Omental fat pad (tissue), 4 donors: ENCODE measurements at places on chromosomes 2 and 18. TPM values are rescaled to one million over a fixed set of nuclear protein-coding genes. Genes with fewer than 3 reads are reported as not detected.

The FTCDNL1 gene
- 1.9 TPM for total RNA-seq

- no peak for DNase-seq
Observed at GRCh38 chr2:29228947-29229346, 113.7 kb downstream of the CLIP4 start.

DNA sequence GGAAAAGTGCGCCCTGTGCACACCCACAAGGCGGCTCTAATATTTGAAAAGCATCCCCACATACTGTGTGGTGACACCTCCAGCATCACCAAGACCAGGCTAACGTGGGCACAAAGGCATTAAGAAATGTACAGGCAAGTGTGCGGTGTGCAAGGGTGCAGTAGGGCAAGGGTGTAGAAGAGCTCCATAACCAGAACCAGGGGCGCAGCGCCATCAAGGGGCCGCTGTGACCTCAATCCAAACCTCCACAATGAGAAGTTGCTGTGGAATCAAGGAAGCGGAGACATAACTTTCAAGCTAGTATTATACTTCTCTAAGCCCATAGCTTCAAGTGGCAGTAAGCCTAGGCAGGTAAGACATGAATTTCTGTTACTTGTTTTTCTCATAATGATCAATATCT, 13.0 kb downstream of the L3MBTL4 start:
- DNase-seq: no peak

DNA sequence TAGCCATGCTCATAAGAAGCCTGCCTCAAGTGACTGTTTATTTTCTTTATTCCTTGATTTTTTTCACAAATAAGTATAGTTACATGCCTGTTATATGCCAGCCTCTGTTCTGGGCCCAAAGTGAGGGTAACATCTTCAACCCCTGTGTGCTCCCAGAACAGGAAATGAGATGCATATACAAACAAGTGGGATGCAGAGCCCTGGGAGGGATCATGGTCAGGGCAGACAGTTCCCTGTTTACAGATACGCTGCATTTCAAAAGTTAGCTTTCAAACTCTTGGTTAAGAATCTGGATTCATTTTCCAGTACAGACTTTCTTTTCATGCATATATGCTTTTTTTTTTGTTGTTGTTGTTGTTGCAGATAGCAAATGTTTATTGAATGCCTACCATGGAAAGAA, 24.4 kb downstream of the GPR39 start:
- no peak for DNase-seq
